Activated CD4-positive, alpha-beta T cell treated with anti-CD3 and anti-CD28 coated beads, Interleukin-2, Interleukin-4, amounts not matched to agents 100 ng/mL and 50 ng/mL, durations not matched to agents 16 hours and 8 hours (primary cell): ENCODE measurements at places on chromosomes 3 and 15.

GRCh38 chr15:40407330-40407990 is 1.9 kb downstream of the IVD start:
- DNase-seq, result no peak

GRCh38 chr3:25957026-25957425 is 167.1 kb downstream of the OXSM start:
- no peak for DNase-seq

GRCh38 chr3:47057212-47057671 is 77.8 kb downstream of the NBEAL2 start:
- peak; percentile 80 for DNase-seq

DNA sequence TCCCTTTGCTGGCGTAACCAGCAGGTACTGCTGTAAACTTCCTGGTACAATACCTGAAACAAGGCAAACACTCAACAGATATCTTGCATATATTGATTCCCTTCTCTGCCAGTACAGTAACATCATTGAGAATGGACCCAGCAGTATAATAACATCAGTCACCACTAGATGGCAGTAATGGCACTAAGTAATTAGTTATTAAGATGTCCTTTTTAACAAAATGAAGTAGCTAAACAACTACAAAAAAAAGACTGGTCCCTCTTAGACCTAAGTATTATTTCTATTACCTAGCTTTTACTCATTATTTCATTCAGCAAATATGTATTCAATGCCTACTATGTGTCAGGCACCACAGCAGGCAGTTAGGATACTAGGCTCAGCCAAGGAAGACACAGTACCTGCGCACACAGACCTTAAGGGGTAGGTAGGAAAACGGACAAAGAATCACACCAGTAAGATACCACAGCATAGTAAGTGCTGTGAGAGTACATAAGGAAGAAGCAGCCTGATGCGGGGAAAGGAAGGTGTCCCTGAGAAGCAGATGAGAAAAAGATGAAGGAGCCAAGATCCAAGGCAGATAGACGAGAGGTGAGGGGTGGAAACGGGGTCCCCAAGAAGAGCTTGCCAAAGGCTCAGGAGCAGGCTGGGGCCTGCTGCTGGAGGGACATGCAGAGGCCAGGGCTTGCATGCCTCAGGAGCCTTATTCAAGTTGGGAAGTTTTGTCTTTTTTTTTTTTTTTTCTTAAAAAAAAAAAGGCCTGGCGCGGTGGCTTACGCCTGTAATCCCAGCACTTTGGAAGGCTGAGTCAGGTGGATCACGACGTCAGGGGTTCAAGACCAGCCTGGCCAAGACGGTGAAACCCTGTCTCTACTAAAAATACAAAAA is 102.7 kb upstream of the CHD2 start:
- peak; percentile 85 for DNase-seq

- no peak for DNase-seq
Observed at GRCh38 chr3:54771050-54771449, 156.8 kb downstream of the LRTM1 start.

GRCh38 chr15:68187559-68187958 is 17.6 kb downstream of the CALML4 start:
- no peak for DNase-seq

- no peak for DNase-seq
Observed at GRCh38 chr3:8233938-8234337, 267.7 kb upstream of the LMCD1 start.

- no peak for DNase-seq
Observed at GRCh38 chr3:55923626-55924025, 436.5 kb upstream of the WNT5A start.

DNA sequence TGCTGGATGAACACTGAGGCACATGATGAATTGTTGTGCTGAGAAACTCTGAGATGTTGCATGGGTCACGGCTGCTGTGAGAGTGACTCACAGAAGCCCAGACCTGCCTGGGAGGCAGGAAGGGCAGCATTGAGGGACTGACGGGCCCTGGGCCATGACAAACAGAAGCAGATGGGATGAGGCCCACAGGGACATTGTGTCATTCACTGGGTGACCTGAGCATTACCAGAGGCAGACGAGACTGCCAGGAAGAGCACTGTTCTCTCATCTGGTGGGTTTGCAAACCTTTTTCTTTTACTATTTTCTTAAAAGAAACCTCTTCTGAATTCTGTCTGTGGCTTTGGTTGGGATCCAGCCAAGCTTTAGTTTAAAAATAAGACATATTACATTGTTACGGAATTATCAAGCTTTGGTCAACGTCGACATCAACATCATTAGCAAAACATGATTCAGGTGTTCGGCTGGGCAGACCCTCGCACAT is 67.8 kb downstream of the BDH1 start:
- no peak for DNase-seq

DNA sequence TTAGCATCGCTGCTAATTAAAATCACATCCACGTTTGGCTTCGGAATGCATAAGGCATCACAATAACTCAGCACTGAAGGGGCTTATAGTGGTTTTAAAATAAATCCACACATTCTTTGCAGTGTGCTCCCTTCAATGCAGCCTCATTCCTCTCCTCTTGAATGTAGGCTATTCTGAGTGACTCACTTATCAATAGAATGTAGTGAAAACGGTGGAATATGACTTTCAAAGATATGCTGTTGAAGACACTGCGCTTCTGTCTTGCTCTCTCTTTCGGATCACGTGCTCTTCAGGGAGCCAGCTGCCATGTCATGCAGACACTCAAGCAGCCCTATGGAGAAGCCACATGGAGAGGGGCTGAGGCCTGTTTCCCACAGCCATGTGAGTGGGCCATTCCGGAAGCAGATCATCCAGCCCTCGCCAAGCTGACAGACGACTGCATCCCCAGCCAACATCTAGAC is 87.4 kb downstream of the CRYGS start:
- no peak for DNase-seq

DNA sequence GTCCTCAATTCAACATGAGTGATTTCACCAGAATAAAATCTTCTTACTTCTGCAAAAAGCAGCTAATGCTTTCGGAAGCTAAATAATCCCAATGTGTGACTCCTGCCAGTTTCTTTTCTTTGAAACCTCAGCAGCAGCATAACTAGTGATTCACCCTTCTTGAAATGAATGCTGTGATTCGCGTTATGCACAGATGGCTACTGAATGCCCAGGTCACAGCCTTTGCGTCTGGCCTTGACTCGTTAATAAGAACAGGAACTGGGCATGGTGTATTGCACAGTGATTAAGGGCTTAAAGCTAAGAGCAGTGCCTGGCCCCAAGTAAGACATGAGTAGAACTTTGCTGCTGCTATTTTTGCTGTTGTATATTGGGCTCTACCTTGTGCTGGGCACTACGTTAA is 19.0 kb downstream of the CGNL1 start:
- no peak for DNase-seq

DNA sequence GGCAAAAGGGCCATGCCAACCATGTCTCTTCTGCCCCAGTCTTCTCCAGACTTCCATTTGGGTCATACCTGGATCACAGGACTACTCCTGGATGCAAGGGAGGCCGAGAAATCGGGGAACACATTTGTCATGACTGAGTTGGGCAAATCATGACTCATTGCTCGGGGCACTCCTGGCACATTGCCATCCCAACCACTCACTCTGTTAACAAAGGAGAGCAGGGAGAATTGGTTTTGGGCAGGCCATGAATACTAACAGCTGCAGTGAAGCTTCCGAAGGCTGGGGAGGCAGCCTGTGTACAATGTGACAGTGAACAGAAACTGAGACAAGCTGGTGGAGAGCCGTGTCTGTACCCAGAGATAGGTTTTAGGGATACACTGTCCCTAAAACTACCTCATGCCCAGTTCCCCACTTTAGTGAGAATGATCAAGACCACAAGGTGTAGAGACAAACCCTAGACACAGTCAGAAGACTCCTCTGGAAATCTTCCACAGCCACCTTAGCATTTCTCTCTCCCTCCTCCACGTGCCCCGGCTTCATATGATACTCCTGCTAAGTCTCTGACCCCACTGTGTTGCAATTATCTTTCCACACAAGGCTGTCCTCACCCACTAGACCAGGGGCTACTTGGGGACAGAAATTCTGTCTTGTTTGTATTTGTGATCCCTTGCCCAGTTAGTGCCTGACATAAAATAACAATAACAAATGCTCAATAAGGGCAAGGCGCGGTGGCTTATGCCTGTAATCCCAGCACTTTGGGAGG is 10.5 kb upstream of the BUB1B start:
- DNase-seq, result no peak

DNA sequence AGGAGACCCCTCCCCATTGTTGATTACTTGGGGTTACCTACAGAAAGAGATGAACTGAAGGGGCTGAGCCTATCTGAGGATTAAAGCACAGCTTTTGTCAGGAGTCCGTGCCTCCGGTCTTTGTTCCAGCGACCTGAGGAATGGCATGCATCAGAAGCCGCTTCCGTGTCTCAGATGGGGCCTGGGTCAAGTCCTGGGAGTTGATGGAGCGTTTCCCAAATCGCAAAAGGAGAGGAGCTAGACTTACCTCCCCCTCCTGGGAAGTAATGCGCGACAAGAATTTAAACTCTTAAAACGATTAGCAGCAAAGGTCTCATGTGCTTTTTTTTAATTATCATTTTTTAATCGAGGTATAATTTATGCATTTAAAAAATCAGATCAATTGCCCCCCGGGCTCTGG is 983 bp upstream of the ALDH1A3 start:
- no peak for DNase-seq
